ENCODE measurements at places on chromosomes 7 and 10. TPM values are rescaled to one million over a fixed set of nuclear protein-coding genes. Genes with fewer than 3 reads are reported as not detected.

DNA sequence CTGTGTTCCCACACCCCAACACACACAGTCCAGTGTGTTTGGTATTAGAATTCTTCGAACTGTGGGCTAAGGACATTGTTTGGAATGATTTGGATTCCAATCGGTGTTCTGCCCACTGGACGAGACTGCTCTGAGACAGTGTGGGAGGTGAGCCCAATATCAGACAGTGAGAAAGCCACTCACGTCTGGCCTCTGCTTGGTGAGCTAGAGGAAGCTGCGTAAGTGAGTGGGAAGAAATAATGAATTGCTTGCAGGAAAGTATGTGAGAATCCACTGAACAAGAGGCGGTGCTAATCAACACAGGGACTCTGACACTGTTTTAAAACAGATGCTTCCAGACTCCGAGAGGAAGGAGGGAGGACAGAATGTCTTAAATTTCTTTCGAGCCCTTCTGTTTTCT, 675.0 kb upstream of the ANKRD30A start:
- H3K27me3 ChIP-seq: no peaks in the 10 kb centered on the region
- no peaks in the 10 kb centered on the region for H3K4me1 ChIP-seq
- H3K27ac ChIP-seq: no peak overlapping the region

Gene OR2A7
- not detected for total RNA-seq

DNA sequence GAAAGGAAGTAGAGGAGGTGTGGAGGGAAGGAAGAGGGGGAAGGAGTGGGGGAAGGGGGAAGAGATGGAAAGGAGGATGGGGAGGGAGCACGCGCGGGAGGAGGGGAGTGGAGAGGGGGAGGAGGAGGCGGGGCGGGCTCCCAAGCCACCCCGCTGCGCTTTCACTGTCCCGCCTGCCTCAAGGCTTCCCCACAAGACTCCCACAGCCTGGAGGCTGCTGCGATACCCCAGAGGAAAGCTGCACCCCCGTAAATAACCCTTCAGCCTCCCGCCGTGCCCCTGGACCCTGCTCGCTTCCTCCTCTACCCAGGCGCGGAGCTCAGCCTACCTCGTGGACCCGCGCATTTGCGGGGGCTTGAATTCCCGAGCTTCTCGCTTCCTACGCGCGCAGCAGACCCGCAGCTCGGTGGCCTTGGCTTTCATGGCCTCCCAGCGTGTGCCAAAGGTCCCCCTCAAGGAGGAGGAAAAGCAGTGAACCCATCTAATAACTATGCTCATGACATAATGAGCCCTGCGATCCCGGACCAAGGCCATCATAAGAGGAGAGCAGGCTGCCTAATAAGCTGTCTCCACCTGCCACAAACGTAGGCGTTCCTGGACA, at the start of gene C10orf67:
Gene C10orf67, minus strand, starts transcription at position 557 of the 601 bp plus-strand sequence. Its CDS starts 23 bp downstream, at position 534.
- peaks cover 2% of the 10 kb centered on the region for H3K27me3 ChIP-seq
- no peak within 1 kb of the TSS for H3K27ac ChIP-seq
- H3K36me3 ChIP-seq: no peaks in the 10 kb centered on the region
- no peak within 1 kb of the TSS for H3K4me3 ChIP-seq

Gene TRPV5
- total RNA-seq: not detected

DNA sequence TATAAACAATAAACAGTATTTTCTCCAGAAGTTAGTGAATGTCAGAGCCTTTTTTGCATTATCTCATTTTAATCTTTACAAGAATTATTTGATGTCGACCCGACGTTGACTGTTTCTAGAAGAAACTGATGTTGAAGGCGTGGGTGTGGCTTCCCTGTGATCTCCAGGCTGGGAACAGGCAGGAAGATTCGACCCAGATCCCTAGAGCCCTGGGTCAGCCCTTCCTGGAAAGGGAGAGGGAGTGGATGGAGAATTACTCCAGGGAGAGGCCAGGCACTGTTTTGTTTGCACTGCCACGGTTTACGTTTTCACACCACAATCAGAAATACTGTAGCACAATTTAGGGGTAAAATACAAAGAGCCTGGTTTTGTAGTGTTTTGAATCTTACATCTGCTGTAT, 133.1 kb downstream of the ADARB2 start:
- no peak overlapping the region for H3K4me3 ChIP-seq

Gene UPK3B
- total RNA-seq: not detected

Gene ANKRD1
- 29.8 TPM for total RNA-seq

GRCh38 chr7:64045301-64046040, at the start of gene ZNF727:
ZNF727 (plus strand) TSS chr7:64045434; CDS start chr7:64045622, 188 bp downstream.
- H3K4me3 ChIP-seq: no peak within 1 kb of the TSS
- H3K4me1 ChIP-seq: no peaks in the 10 kb centered on the region
- no peaks in the 10 kb centered on the region for H3K27me3 ChIP-seq
- H3K27ac ChIP-seq: no peak within 1 kb of the TSS

Gene ANKRD30A
- not detected for total RNA-seq

- H3K36me3 ChIP-seq: 0 out of 2 replicates have a peak, but pooled peaks cover 6% of the 10 kb centered on the region
- H3K4me3 ChIP-seq: no peak overlapping the region
- H3K27ac ChIP-seq: no peak overlapping the region
- no peaks in the 10 kb centered on the region for H3K27me3 ChIP-seq
- peaks cover under 1% of the 10 kb centered on the region for H3K4me1 ChIP-seq
- no peak for DNase-seq
These were observed 83.7 kb downstream of the JMJD1C start for GRCh38 chr10:63382066-63382465.

Gene GAD2
- total RNA-seq: not detected

Gene GFRA1
- total RNA-seq: 46.3 TPM

DNA sequence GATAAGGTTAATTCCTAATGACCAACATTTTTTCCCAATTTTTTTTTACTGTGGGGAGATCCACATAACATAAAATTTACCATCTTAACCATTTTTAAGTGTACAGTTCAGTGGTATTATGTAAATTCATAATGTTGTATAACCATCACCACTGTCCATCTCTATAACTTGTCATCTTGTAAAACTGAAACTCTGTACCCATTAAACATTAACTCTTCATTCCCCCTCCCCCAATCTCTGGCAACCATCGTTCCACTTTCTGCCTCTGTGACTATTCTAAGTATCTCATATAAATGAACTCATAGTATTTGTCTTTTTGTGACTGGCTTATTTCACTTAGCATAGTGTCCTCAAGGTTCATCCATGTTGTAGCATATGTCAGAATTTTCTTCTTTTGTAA, 46.0 kb upstream of the HPS1 start:
- no peak for DNase-seq
- no peaks in the 10 kb centered on the region for H3K4me1 ChIP-seq
- H3K36me3 ChIP-seq: no peaks in the 10 kb centered on the region
- no peak overlapping the region for H3K4me3 ChIP-seq

DNA sequence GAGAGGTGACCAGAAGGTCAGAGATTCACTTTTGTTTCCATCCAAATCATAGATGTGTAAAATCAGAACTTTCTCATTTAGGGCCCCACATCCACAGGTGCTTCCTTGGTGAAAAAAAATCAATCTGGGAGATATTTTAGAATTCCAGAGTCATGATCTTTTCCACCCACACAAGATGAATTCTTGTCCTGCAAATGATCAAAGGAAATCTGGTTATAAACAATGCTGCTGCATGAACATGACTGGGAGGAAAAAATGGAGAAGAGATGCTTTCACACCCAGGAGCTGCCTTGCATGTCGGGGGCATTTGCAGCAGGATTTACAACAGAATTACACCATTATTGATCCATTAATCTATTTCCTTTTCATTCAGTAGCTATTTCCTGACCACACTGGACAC, 106.5 kb upstream of the TMEM72 start:
- H3K36me3 ChIP-seq: no peaks in the 10 kb centered on the region
- peaks cover 22% of the 10 kb centered on the region for H3K4me1 ChIP-seq

DNA sequence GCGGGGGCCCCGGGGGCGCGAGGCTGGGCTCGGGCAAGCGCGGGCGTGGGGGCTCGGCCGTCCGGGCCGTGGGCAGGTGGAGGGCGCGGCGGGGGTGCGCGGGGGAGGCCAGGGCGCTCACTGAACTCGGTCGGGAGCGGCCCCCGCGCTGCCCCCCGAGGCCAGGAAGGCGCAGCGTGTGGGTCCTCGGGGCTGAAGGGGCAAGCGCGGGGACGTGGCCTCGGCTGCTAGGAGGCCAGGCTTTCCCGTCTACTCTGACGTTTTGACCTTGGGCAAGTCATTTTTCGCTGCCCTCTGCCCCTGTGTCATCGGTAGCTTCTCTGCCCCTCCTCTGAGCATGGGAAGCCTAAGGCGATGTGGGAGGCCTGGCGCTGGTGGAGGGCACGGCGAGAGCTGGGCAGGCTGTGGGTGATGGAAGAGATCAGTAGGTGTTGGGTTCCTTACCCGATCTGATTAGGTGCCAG, 441 bp downstream of the FBH1 start:
- H3K36me3 ChIP-seq: peaks cover 56% of the 10 kb centered on the region
- DNase-seq: no peak
- peaks cover 18% of the 10 kb centered on the region for H3K4me1 ChIP-seq
- H3K27ac ChIP-seq: no peak overlapping the region
- no peaks in the 10 kb centered on the region for H3K27me3 ChIP-seq
- H3K4me3 ChIP-seq: peak overlapping the region; percentile 70

Gene PRTFDC1
- total RNA-seq: 48.6 TPM

DNA sequence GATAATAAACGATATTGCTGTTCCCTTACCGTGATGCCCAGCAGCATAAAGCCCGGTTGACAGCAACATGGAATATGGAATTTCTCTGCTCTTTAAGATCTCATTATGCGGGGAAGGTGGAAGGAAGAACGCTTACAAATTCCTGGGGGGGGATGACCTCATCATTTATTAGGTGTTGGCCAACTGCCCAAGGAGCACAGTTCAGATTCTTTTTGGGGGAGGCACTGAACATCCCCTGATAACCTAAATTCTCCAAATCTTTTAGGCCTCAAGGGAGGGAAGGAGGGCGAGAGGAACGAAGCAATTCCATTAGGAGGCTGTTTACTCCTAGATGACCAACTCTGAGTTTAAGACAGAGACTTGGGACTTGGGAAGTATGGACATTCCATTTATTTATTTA, 5.2 kb upstream of the COL26A1 start:
- H3K27ac ChIP-seq: no peak overlapping the region
- peaks cover 22% of the 10 kb centered on the region for H3K27me3 ChIP-seq
- no peak for DNase-seq
- no peaks in the 10 kb centered on the region for H3K36me3 ChIP-seq

Gene CRPPA
- total RNA-seq: 4.4 TPM

Gene TMEM196
- not detected for total RNA-seq

DNA sequence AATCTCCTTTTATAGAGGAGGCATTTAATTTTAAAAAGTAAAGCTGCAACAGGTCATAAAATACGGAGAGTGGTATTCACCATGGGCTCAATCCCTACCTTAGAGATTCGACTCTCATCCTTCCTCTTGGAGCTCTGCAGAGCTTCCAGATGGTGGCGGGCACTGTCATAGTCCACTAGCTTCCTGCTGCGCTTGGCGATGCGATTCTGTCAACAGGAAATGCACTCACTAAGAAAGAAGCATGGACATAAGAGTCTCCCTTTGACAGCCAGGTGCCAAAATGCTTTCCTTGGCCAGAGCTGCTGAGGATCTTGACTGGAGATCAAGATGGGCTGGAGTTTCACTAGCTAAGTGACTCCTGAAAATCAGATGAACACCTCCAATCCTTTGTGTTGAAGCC, 154.4 kb downstream of the AMPH start:
- H3K27me3 ChIP-seq: no peaks in the 10 kb centered on the region
- no peaks in the 10 kb centered on the region for H3K36me3 ChIP-seq
- no peak overlapping the region for H3K4me3 ChIP-seq

Data from SJSA1 (cell line).